Eye (tissue), 1 donor: ENCODE measurements at places on chromosomes 4 and X.
A peak's percentile ranks its signal among the peaks of the same experiment; 100 is the strongest.

- no peak for DNase-seq
These were observed 13.2 kb downstream of the SNX25 start for GRCh38 chr4:185222598-185222997.

GRCh38 chrX:24283127-24283794 lies 30.6 kb downstream of the SUPT20HL2 start:
- peak; percentile 6 for DNase-seq

DNA sequence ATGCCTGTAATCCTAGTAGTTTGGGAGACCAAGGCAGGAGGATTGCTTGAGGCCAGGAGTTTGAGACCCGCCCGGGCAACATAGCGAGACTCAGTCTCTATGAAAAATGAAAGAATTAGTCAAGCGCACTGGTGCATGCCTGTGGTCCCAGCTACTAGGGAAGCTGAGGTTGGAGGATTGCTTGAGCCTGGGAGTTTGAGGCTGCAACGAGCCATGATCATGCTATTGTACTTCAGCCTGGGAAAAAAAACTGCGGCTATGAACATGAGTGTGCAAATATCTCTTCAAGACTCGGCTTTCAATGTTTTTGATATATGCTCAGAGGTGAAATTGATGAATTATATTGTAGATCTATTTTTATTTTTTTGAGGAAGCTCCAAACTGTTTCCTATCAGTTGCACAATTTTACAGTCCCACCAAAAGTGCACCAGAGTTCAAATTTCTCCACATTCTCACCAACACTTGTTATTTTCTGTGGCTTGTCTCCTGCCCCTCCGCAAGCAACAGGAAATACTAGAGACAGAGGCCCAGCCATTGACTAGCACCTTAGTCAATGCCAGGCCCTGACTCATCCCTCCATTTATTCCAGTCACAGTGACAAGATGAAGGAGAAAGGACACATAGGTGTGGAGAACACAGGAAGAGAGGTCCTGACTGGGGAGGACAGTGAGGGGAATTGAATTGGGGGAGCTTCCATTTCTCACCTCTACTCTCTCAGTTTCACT lies 33.1 kb upstream of the ZNF41 start:
- DNase-seq = no peak

DNA sequence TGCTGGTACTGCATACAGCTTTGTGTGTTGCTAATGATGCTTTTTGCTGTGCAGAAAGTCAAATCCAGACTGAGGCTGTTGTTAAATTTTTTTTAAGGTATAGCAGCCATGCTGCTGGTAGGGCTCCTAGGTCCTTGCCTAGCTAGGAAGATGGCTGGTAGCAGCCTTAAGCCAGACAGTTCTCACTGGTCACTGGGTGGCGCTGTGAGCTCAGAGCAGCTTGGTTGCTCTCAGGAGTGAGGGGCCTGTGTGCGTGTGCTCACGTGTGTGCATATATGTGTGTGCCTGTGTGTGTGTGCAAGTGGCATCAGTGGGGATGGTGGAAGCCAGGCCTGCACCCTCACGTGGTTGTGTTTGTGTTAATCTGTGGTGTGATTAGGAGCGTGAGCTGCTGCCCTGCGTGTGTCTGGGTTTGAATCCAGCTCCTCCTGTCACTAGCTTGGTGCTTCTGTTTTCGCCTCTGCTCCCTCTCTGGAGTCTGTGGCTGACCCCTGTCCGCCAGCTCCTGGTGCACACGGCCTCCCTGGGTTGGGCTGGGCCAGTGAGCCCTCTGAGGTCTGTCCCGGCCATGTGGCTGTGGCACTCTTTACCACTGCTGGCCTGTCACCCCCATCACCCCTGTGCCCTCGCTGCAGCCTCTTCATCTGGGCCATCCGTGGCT lies 46.1 kb downstream of the SORCS2 start:
- peak; percentile 62 for DNase-seq

- no peak for DNase-seq
These were observed 16.5 kb upstream of the ENPP6 start for GRCh38 chr4:184234155-184234554.

GRCh38 chr4:35252866-35253265 lies 991.4 kb downstream of the ARAP2 start:
- DNase-seq = no peak
